ENCODE measurements at places on chromosomes 6 and 20. TPM values are rescaled to one million over a fixed set of nuclear protein-coding genes. Genes with fewer than 3 reads are reported as not detected.

GRCh38 chr20:57881466-57882385 is 171.9 kb upstream of the PMEPA1 start:
- DNase-seq, result peak; percentile 40
- no peak overlapping the region for H3K4me3 ChIP-seq
- H3K27me3 ChIP-seq, result peaks cover 25% of the 10 kb centered on the region
- H3K4me1 ChIP-seq, result no peaks in the 10 kb centered on the region
- no peaks in the 10 kb centered on the region for H3K36me3 ChIP-seq

GRCh38 chr20:61753316-61753942 is 312.3 kb downstream of the TAF4 start:
- no peaks in the 10 kb centered on the region for H3K4me1 ChIP-seq
- H3K27ac ChIP-seq, result no peak overlapping the region
- H3K4me3 ChIP-seq, result no peak overlapping the region

DNA sequence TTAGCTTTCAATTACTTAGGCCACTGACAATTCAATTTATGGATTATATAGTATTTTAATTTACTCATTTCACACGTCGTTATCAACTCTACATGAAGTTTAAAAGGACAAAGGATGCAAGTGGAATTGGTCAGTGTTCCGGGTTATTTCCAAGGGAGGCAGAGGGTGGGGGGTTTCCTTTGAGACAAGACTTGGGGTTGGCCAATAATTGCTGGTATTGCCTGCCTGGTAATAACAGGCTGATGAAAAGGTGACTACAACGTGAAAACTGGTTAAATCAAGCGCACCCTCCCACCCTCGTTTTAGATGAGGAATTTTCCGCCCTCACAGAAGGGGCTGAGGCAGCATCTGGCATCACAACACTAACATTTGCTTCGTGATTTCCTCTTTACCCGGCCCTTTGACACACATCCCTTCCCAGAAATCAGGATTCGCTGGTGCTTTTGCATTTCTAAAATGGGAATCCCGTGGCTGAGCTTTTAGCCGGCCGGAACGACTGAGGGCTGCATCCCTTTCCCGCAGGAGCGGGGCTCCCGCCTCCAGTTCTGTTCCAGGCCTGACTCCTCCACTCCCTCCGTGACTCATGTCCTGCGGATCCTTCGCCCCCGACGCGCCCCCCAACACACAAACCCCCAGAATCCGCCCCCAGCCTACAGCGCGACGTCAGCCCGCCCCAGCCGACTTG is 999 bp upstream of the PIM1 start:
- no peak for DNase-seq
- peak overlapping the region; percentile 90 for H3K27ac ChIP-seq
- no peaks in the 10 kb centered on the region for H3K27me3 ChIP-seq

DNA sequence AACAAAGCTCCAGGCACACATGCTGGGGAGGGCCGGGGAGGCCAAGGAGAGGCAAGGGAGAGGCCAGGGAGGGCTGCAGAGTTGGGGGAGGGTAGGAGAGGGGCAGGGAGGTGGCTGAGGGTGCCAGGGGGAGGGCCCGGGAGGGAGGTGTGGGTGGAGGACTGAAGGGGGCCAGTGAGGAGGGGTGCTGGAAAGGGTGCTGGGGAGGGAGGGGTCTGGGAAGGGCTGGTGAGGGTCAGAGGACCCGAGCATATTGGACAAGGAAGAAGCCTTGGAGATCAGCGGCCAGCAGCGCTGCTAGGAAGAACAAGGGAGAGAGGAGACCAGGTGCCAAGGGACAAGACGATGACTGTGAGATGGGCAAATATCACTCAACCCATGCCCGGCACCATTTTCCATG is 49.7 kb upstream of the GPR31 start:
- no peak overlapping the region for H3K27ac ChIP-seq
- peaks cover 12% of the 10 kb centered on the region for H3K27me3 ChIP-seq
- H3K4me1 ChIP-seq, result no peaks in the 10 kb centered on the region
- no peak overlapping the region for H3K4me3 ChIP-seq

GRCh38 chr20:24986436-24987015 is 6.0 kb downstream of the APMAP start:
- peaks cover 31% of the 10 kb centered on the region for H3K36me3 ChIP-seq
- H3K27ac ChIP-seq, result peak overlapping the region; percentile 96

TMEM74B gene
- not detected for total RNA-seq

- H3K4me1 ChIP-seq, result peaks cover 80% of the 10 kb centered on the region
- DNase-seq, result no peak
- no peaks in the 10 kb centered on the region for H3K27me3 ChIP-seq
- no peaks in the 10 kb centered on the region for H3K36me3 ChIP-seq
- peak overlapping the region; percentile 54 for H3K4me3 ChIP-seq
Observed at GRCh38 chr6:130190701-130191690, 31.8 kb downstream of the SAMD3 start.

- no peak overlapping the region for H3K27ac ChIP-seq
- no peaks in the 10 kb centered on the region for H3K27me3 ChIP-seq
- H3K4me1 ChIP-seq, result no peaks in the 10 kb centered on the region
- H3K4me3 ChIP-seq, result no peak overlapping the region
- no peak for DNase-seq
Observed at GRCh38 chr6:53679446-53679933, 13.9 kb upstream of the KLHL31 start.

DNA sequence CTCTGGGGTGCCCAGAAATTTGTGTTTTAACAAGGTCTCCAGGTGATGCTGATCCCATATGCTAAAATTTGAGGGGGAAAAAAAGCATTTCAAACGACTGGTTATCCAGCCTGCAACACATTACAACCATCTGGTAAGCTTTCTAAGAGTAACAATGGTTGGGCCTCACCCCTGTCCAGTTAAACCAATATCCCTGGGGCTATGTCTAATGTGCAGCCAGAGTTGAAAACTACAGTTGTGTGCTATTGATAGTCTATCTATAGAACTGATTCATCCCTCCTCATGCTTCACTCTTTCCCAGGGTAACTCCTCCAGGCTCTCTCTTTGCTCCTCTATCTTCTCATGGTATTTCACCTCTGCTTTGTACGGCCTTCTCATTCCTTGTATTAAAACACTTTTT is 458.3 kb downstream of the MMUT start:
- H3K27me3 ChIP-seq, result no peaks in the 10 kb centered on the region
- no peak overlapping the region for H3K4me3 ChIP-seq
- no peaks in the 10 kb centered on the region for H3K36me3 ChIP-seq
- H3K27ac ChIP-seq, result no peak overlapping the region

GRCh38 chr20:32603046-32603726 is 18.1 kb upstream of the NOL4L start:
- no peaks in the 10 kb centered on the region for H3K4me1 ChIP-seq
- H3K27me3 ChIP-seq, result no peaks in the 10 kb centered on the region
- no peak for DNase-seq
- H3K4me3 ChIP-seq, result no peak overlapping the region

NFKBIE gene
- total RNA-seq, result 24.1 TPM

DNA sequence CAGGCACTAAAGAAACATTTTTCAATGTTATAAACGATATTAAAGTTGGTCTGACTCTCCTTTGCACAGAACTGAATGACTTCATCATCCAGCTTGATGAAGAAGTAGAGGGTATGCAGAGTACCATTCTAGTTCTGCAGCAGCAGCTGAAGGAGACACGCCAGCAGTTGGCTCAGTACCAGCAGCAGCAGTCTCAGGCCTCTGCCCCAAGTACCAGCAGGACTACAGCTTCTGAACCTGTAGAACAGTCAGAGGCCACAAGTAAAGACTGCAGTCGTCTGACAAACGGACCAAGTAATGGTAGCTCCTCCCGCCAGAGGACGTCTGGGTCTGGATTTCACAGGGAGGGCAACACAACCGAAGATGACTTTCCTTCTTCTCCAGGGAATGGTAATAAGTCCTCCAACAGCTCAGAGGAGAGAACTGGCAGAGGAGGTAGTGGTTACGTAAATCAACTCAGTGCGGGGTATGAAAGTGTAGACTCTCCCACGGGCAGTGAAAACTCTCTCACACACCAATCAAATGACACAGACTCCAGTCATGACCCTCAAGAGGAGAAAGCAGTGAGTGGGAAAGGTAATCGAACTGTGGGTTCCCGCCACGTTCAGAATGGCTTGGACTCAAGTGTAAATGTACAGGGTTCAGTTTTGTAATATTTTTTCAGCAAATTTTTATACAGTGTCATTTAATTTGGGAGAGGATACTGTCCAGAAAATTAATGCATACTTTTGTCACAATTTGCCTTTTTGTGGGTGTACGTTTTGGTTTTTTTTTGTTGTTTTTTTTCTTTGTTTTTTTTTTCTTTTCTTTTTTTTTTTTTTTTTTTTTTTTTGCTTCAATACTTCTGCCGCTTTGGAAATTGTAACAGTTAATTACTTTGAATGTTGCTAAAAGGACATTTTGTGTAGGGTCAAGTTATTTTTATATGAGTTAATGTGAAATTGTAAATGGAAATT is 6.6 kb upstream of the ACAT2 start:
- peaks cover 12% of the 10 kb centered on the region for H3K4me1 ChIP-seq
- no peaks in the 10 kb centered on the region for H3K27me3 ChIP-seq
- H3K36me3 ChIP-seq, result peaks cover 30% of the 10 kb centered on the region
- H3K4me3 ChIP-seq, result no peak overlapping the region
- H3K27ac ChIP-seq, result peak overlapping the region; percentile 32

GRCh38 chr6:143426026-143426425 is 24.5 kb downstream of the ADAT2 start:
- no peak overlapping the region for H3K4me3 ChIP-seq
- H3K36me3 ChIP-seq, result no peaks in the 10 kb centered on the region
- no peaks in the 10 kb centered on the region for H3K4me1 ChIP-seq
- no peaks in the 10 kb centered on the region for H3K27me3 ChIP-seq

- no peaks in the 10 kb centered on the region for H3K36me3 ChIP-seq
- H3K27ac ChIP-seq, result no peak overlapping the region
- no peak overlapping the region for H3K4me3 ChIP-seq
- H3K27me3 ChIP-seq, result peaks cover 24% of the 10 kb centered on the region
- no peak for DNase-seq
Observed at GRCh38 chr20:2227861-2228260, 67.9 kb upstream of the TGM3 start.

GRCh38 chr6:21404577-21404976 is 189.0 kb upstream of the SOX4 start:
- peaks cover 9% of the 10 kb centered on the region for H3K27me3 ChIP-seq
- H3K27ac ChIP-seq, result no peak overlapping the region
- no peak overlapping the region for H3K4me3 ChIP-seq

DNA sequence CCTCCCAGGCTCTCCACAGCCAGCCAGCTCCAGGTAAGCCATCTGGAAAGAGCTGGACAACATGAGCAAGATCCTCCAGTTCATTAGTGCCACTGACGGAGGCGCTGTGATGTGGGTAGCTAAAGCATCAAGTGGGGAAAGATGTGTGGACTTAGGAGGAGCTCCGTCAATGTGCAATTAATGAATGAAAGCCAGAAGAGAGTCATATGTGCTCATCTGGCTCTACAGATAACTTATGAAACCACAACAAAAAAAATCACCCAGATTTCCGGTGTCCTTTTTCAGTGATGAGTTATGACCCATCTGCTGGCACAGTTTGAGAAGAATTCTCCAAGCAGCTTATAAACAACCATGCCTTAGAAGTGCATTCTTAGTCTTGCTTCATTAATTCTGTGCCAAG is 311.7 kb upstream of the PLCB4 start:
- no peak for DNase-seq
- no peak overlapping the region for H3K27ac ChIP-seq
- no peaks in the 10 kb centered on the region for H3K27me3 ChIP-seq
- H3K36me3 ChIP-seq, result no peaks in the 10 kb centered on the region
- H3K4me3 ChIP-seq, result no peak overlapping the region

DNA sequence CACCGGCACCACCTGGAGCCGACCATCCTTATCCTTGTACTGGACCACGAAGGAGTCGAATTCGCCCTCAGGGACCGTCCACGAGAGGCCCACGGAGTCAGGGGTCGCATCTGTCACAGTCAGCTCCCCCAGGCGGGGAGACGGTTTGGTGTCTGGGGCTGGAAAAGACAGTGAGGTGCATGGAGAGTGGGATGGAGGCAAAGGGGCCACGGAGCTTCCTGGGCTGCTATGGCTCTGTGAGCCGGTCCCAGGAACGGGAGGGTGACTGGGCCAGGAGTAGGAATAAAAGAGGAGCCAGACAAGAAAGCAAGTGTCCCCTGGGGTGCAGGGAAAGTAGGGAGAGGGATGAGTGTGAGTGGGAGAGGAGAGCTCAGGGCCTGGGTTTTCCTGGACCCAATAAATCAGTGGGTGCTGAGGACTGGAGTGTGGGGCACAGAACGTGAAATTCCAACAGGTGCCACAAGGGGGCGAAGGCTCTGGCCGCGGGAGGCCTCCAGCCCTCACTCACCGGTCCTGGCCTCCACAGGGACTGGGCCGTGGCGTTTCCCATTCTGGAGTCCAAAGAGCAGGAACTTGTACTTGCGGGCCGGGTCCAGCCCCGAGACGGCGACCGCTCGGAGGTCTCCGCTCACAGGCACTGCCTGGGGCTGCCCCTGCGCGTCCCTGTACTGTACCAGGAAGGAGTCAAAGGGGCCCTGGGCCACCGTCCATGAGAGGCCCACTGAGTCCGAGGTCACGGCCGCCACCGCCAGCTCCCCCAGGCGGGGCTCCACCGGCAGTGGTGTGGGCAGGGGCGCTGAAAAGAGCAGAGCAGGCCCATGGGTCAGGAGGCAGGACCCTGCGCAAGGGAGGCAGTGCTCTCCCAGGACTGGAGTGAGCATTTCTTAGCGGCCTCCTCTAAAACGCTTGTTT is 9.9 kb downstream of the CYP21A2 start:
- H3K27me3 ChIP-seq, result peaks cover 4% of the 10 kb centered on the region
- no peaks in the 10 kb centered on the region for H3K36me3 ChIP-seq
- H3K4me1 ChIP-seq, result peaks cover 8% of the 10 kb centered on the region
- DNase-seq, result peak; percentile 72

GRCh38 chr6:7692453-7692784 is 33.5 kb upstream of the BMP6 start:
- DNase-seq, result no peak
- H3K4me1 ChIP-seq, result no peaks in the 10 kb centered on the region
- H3K27me3 ChIP-seq, result peaks cover 22% of the 10 kb centered on the region
- H3K27ac ChIP-seq, result no peak overlapping the region
- no peaks in the 10 kb centered on the region for H3K36me3 ChIP-seq

- H3K36me3 ChIP-seq, result no peaks in the 10 kb centered on the region
- peak; percentile 89 for DNase-seq
- no peak overlapping the region for H3K27ac ChIP-seq
- H3K4me1 ChIP-seq, result peaks cover 8% of the 10 kb centered on the region
- H3K27me3 ChIP-seq, result peaks cover 28% of the 10 kb centered on the region
Observed at GRCh38 chr6:36302227-36302976, 32.5 kb downstream of the PNPLA1 start.

GRCh38 chr20:4979841-4980410 is 21.4 kb downstream of the SLC23A2 start:
- DNase-seq, result no peak
- no peaks in the 10 kb centered on the region for H3K27me3 ChIP-seq
- no peaks in the 10 kb centered on the region for H3K36me3 ChIP-seq
- H3K27ac ChIP-seq, result no peak overlapping the region

- H3K4me1 ChIP-seq, result peaks cover 13% of the 10 kb centered on the region
- no peak overlapping the region for H3K4me3 ChIP-seq
Observed at GRCh38 chr6:154297721-154298120, 58.9 kb downstream of the IPCEF1 start.

GRCh38 chr6:44627883-44628271 is 240.4 kb downstream of the CDC5L start:
- no peaks in the 10 kb centered on the region for H3K4me1 ChIP-seq
- H3K27ac ChIP-seq, result no peak overlapping the region
- H3K27me3 ChIP-seq, result no peaks in the 10 kb centered on the region
- no peak overlapping the region for H3K4me3 ChIP-seq
- DNase-seq, result no peak

SLCO4A1 gene
- 88.3 TPM for total RNA-seq

NFYA gene
- 27.7 TPM for total RNA-seq

TFAP2A gene
- total RNA-seq, result 0.31 TPM

All from natural killer cell treated with Interleukin-12 subunit alpha and Interleukin-12 subunit beta and Interleukin-15 and Interleukin-18, amount 100 ng/mL, for 72 hours (primary cell).